ENCODE measurements at places on chromosomes 3 and 15. TPM values are rescaled to one million over a fixed set of nuclear protein-coding genes. Genes with fewer than 3 reads are reported as not detected.
A peak's percentile ranks its signal among the peaks of the same experiment; 100 is the strongest.

DNA sequence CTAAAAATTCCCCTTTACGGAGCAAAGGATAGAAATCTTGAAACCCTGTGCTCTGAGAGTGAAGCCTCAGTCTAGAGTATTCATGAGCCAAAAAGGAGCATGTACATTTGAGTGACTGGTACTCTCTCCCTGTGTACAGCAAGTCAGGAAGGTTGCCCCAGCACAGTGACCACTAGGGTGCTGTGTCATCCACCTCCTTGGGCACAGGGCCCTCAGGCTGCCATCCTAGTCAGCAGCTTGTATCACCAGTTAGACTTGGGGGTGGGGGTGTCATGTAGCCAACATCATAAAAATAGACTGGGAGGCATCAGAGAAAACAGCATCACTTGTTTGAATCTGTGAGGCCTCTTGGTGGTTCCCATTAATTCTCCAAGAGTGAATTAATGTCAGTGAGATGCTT, 12.0 kb downstream of the NME9 start:
- no peak for DNase-seq

Gene IQCH
- 0.88 TPM for total RNA-seq

- peak; percentile 59 for DNase-seq
Observed at GRCh38 chr3:143001034-143001368, 369 bp upstream of the U2SURP start.

DNA sequence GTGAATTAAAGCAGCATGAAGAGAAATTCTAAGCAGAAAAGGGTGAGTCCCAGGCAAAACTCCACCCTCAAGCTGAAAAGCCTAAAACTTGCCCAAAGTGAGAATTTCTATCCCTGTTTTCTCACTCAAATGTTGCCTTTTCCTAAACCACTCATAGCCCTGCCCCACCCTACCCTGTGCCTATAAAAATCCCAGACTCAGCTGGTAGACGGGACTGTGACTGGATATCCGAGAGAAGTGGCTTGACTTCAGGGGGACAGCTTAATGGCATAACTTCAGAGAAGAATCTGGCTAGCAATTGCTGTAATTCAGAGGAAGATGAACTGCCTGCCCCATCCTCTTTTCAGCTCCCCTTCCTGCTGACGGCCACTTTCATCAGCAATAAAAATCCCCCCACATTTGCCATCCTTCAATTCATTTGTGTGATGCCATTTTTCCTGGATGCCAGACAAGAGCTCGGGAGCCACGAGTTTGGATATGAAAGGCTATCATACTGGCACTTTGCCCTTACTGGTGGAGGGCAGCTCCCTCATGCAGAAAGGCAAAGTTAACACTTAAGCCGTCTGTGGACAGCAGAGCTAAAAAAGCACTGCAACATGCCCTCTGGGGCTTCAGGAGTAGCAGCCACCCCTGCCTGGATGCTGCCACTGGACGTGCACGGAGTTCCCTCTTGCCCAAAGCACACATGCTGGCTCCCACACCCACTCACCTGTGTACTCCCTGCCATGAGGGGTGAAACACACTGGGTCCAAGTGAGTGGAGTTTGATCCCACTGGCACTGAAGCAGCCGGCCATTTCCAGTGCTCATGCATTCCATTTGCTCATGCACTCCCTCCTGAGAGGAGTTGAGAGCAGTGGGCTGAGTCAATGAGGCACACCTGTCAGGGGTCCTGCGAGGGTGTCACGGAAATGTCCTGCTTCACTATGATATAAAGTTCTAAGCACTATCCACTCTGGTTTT, 670.6 kb downstream of the PLOD2 start:
- DNase-seq, result no peak

DNA sequence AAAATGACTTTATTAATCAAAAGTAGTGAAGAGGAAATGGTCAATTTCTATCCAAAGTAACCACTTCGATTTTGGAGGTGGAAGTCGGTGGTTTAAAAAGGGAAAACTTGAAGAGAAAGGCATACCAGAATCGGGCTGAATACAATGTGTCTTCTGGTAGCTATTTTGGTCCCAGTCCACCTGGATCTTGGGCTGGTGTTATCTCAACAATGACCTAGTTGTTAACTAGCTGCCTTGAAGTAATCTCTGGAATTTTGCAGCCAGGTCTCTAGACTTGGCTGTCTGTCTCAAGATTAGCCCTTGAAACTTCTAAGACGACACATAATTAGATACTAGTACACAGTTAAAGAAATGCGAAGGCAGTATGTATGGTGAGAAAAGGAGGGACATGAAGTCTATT, 409.8 kb downstream of the GRM7 start:
- DNase-seq, result no peak

DNA sequence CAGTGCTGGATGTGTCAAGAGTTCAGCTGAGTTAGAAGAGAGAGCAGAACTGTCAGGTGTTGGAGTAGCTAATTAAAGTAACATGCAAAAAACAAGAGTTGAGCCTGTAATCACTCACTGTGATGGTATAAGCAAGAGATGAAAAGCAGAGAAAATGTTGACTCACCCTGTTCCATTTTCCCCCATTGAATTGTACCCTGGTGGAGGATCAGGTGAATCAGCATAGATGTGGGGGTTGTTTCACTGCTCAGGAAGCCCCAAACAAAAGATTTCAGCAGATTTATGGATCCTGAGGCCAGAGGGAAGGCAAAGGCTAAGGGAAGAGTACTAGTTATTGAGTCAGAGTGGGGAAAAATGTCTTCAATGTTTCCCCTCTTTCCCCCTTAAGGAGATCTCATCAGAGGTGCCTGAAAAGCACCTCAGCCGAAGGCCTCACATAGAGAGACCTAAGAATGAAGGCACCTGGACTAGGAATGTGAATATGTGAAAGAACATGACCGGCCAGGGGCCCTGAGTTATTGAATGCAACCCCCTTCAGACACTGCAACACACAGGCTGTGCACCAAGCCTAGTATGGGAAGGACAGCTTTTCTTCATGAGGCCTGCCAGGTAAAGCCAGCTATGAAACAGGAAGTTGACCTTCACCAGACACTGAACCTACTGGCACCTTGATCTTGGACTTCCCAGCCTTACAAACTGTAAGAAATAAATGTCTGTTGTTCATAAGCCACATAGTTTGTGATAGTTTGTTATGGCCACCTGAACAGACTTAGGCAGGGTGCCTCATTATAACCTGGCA, 90.1 kb downstream of the TMCO5A start:
- DNase-seq, result no peak
